ENCODE measurements at places on chromosomes 13 and 19.

GRCh38 chr19:45589768-45590167 is 5.2 kb upstream of the OPA3 start:
- no peak for DNase-seq

- no peak for DNase-seq
These were observed 119.5 kb downstream of the LRCH1 start for GRCh38 chr13:46672338-46673090.

DNA sequence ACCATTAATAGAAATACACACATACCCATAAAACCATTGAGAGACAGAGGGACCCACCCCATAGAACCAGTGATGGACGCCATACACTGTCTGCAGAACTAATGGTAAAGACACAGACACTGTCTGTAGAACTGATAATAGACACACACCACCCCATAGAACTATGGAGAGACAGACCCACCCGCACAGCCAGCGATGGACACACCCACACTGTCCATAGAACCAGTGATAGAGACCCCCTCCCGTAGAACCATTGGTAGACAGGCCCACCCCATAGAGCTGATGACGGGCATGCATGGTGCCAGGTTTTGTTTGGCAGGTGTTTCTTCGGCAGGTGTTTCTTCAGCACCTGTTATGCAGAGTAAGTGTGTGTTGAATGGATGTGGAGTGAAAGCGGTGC is 88.3 kb upstream of the TEX29 start:
- DNase-seq, result no peak

GRCh38 chr13:22031702-22032286 is 360.9 kb downstream of the FGF9 start:
- DNase-seq, result no peak

DNA sequence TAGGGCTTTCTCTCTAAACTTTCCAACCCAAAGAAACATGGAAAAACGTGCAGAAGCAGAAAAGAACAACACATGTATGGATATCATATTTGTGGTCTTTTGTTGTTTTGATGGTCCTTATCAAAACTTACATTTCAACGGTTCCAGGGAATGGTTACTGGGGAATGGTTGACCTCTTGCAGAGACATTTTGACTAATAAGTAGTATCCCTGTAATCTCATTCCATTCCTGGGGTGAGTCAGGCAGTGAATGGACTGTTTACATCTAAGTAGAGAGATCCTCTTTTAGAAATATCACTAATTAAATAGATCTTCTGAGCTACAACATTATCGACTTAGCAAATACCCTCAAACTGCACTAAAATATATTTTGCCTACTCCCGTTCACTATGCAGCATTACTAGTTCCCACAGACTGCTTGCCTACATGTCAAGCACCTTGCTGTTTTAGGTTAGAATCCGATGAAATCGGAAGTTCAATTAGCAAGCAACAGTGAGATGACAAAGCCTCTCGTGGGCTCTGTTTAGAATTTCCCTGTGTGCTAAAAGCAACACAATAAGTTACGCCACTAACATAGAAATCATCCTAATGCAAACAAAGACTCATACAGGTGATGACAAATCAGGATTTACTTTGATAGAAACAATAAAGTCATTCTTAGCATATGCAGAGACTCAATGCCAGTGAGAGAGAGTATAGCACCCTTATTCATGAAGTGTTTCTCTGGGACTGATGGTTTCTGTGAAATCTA is 797.7 kb upstream of the ARGLU1 start:
- DNase-seq, result no peak

GRCh38 chr13:100039740-100040139 is 49.2 kb upstream of the PCCA start:
- no peak for DNase-seq

- DNase-seq, result no peak
These were observed 38.2 kb downstream of the PDS5B start for GRCh38 chr13:32624441-32624840.

GRCh38 chr13:33871207-33872004 is 53.5 kb downstream of the RFC3 start:
- no peak for DNase-seq

DNA sequence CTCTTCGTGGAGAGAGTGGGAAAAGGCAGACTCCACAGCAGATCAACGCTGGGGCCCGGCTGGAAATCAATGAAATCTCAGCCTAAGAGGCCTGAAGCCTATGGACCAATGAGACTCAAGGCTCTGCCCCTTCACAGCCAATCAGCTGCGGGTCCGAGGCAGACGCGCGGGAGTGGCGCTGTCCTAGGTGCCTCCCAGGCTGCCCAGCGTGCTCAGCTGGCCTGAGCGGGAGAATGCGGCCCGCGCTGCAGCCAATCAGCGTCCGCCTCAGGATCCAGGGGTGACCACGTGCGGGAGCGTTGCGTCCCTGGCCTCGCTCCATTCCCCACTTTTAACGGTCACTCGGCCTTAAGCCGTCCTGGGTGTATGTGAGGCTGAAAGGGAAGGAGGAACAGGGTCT is at the start of gene ZBTB32:
Gene ZBTB32 (plus strand): TSS at position 341 of the 400 bp plus-strand sequence. CDS start 10,069 bp downstream, outside the sequence.
- no peak for DNase-seq

DNA sequence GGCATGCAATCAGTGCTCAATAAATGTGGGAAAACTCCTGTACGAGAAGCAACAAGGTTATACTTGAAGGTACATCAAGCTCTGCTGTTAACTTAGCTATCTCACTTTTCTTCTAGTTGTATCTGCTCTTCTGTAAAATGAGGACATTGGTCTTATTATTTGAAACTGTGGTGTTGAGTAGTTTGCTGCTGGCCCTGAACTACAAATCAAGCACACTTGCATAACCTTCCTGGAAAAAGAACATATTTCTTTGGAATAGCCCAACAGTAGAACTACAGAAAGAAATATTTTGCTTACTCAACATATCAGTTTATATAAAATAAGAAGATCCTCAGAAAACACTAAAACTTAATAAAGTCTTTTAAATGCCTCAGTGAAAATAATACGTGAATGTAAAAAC is 203.0 kb downstream of the KCTD12 start:
- DNase-seq, result no peak

DNA sequence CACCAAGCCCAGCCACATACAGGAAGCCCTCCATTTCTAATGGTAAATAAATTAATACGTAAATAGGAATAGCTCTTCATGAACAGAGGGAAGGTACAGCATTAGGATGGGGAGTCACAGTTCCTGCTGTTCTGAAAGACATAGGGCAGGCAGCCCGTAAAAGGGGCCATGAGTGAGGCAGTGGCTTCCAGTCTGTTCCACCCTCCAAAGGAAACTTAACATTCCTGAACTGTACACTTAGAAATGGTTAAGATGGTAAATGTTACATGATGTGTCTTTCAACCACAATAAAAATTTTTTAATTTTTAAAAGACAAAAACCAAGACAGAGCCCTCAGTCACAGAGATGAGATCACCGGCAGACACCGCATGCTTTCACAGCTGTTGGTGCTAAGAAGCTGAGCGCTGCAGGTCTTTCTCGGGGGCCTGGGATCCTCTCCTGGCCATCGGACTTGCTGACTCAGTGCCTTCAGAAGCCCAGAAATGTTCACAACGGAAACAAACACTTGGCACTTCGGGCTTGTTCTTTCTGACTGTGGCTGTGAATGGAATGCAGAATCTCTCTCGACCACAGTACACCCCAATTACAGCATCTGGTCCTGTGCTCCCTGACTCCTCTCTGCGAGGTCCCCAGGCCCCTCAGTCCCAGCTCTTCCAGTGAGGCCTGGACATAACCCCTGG is 36.4 kb downstream of the EPS15L1 start:
- DNase-seq, result no peak

- no peak for DNase-seq
These were observed 453.6 kb downstream of the IRS2 start for GRCh38 chr13:109332506-109333499.

- DNase-seq, result no peak
These were observed 10.3 kb downstream of the HSH2D start for GRCh38 chr19:16153582-16154336.

DNA sequence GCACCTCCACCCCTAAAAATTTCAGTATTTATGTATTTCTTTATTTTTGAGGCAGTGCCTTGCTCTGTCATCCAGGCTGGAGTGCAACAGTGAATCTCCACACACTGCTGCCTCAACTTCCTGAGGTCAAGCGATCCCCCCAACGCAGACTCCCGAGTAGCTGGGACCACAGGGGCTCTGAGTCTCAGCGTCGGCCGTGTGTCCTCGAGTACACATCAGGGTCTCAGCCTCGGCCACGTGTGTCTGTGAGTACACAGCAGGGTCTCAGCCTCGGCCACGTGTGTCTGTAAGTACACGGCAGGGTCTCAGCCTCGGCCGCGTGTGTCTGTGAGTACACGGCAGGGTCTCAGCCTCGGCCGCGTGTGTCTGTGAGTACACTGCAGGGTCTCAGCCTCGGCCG is 21.2 kb downstream of the C2CD4C start:
- no peak for DNase-seq

DNA sequence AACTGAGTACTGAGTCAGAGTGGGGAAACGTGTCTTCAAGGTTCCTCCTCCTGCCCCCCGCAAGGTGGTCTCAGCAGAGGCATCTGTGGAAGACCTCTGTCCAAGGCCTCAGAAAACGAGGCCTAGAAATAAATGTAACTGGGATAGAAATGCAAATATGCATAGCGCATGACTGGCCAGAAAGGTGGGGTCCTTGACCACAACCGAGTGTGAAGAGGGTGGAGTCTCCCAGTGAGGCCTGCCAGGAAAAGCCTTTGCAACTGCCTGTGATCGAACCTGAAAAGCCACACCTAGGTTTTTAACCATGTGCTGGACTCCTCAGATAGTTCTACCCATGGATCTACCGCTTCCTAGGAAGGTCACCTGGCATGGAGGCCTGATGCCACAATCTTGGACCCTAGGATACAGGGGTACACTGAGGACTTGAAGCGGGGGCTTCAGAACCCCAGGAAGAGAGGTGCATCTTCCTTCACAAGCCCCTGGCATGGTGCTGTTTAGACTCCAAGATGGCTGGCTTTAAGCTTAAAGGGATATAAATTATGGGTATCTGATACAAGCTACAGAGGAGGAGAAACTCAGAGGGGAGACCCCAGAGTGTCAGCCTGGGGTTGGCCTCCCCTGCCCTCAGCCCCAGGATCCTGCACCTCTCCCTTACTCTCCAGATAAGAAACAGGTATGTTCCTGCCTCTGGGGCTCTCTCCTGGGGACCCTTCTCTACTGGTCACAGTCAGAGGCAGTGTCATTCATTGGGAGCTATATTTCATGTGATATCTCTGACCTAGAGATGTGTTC is 18.3 kb upstream of the SIGLEC6 start:
- no peak for DNase-seq

GRCh38 chr19:52786078-52786463 is 520 bp downstream of the ZNF600 start:
- DNase-seq, result no peak

DNA sequence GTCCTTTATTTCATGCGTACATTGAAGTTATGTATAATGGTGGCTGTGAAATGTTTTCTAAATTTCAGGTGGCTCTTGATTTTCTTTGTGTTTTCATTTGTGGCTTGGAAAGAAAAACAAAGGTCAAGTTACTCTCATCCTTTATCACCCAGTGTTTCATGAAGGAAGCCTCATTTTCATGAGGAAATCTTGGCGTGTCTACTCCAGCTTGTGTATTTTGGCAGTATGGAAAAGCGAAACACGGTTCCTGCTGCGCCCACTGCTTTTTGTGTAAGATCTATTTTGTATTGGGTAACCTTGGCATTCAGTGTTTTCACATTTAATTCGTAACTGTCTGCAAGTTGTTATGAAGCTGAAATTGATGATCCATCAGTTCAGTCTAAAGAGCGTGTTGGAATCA is 147.0 kb upstream of the RNF113B start:
- no peak for DNase-seq

- no peak for DNase-seq
These were observed 20.8 kb downstream of the PLEKHJ1 start for GRCh38 chr19:2215281-2215751.

GRCh38 chr19:45653634-45654033 is 14.4 kb upstream of the GIPR start:
- DNase-seq, result no peak

- no peak for DNase-seq
These were observed 693 bp downstream of the RFXAP start for GRCh38 chr13:36819739-36820090.

- no peak for DNase-seq
These were observed 1.2 kb downstream of the KLF12 start for GRCh38 chr13:74132776-74133656.

GRCh38 chr19:29953352-29954247 is 11.6 kb downstream of the URI1 start:
- no peak for DNase-seq

DNA sequence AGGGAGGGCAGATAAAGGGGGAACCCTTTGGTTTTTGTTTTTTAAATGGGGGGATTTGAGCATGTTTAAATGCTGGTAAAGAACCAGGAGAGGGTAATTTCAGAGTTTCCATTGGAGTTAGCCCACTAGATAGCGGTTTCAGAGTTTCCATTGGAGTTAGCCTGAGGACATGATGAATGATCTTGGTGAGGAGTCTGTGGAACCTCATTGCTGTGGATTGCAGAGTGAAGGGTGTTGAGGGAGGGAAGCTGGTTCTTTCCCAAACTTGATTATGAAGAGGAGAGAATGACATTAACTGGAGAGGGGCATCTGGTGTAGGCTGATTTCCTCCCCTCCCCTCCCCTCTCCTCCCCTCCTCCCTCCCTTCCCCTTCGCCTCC is 5.0 kb downstream of the WASF3 start:
- no peak for DNase-seq
